Activated T-helper 17 cell treated with anti-CD3 and anti-CD28 coated beads, Interleukin-2, amount 50 U/mL, for 72 hours (primary cell): ENCODE measurements at places on chromosomes 4 and X. TPM values are rescaled to one million over a fixed set of nuclear protein-coding genes. Genes with fewer than 3 reads are reported as not detected.

The MPP1 gene
- total RNA-seq = 17.7 TPM

The MAOB gene
- total RNA-seq = not detected

The RHOXF1 gene
- not detected for total RNA-seq

The SLC6A8 gene
- total RNA-seq = 26.1 TPM

DNA sequence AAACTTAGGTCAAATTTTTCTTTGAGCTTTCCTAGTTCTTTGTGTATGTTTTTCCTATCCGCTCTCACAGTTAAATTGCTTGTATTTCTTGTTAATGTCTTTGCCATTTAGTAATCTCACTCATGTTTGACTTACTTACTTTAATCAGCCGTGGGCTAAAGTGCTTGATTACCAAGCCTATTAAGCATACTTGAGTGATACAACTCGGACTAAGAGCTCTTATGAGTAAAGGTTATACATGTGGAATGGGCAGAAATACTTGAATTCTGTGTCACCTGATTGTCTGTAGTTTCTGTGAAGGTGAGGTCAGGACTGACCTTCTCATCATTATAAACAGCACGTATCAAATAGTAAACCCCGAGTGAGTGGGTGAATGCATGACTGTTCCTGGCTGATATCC is 664.5 kb downstream of the PDHA2 start:
- no peak for ATAC-seq

The TMSB15B gene
- 11.1 TPM for total RNA-seq

DNA sequence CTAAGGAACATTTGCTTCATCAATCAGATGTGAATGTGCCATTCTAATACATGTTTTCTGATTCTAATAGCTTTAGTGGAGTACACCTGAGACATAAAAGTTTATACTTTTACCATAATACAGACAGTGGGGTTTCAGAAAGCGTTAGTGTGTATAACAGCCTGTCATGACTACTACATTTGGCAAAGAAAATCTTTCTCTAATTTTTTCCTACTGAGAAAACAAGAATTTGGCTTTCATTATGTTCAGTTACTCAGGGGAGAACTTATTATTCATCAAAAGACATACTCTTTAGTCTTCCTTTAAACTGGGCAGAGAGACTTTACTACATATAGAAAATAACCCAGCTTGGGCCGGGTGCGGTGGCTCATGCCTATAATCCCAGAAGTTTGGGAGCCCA is 104.9 kb downstream of the PCDH18 start:
- no peak for ATAC-seq

DNA sequence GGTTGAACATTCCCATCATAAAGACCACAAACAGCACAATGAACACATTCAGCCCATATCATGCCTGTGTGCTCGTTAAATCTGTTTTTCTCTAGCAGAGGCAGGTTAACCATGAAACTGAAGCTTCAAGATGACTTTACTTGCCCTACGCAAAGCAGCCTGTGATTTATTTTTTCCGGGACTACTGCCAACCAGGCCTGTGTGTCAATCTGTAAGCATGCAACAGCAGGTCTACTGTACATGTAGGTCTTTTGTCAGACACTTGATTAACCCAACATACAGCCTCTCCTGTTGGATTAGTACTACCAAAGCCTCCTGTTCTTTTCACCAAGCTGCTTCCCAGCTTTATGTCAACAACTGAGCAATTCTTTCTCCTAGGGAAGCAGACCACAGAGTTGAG is 85.5 kb upstream of the ACSL1 start:
- ATAC-seq = no peak

DNA sequence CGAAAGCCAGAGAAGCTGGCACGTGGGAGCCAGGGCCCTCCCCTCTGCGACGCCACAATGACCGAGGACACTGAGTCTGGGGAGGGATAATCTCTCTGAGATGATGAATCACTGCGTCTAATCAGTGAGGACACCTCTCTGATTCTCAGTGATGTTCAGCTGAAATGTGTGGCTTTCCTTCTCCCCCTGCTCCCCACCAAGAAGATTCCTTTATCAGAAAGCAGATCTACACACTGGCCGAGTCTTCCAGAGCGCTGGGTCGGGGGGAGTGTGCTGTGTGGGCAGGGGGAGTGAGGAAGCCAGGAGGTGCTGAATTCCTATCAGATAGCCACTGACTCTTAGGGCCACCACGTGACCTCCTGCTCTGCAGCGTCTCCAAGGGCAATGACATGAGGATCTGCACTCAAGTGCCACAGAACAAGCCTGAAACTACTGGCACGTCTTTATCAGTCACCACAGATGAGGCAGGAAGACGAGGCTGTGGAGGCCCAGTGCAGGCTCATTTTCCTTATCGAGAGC is 89.2 kb downstream of the GATB start:
- no peak for ATAC-seq

The IDS gene
- total RNA-seq = 91.4 TPM
